Suppressor macrophage treated with lipopolysaccharide for 4 hours (primary cell): ENCODE measurements at places on chromosomes 2 and 18.
A peak's percentile ranks its signal among the peaks of the same experiment; 100 is the strongest.

GRCh38 chr2:20080839-20081415, 29.5 kb upstream of the LAPTM4A start:
- no peak for DNase-seq

DNA sequence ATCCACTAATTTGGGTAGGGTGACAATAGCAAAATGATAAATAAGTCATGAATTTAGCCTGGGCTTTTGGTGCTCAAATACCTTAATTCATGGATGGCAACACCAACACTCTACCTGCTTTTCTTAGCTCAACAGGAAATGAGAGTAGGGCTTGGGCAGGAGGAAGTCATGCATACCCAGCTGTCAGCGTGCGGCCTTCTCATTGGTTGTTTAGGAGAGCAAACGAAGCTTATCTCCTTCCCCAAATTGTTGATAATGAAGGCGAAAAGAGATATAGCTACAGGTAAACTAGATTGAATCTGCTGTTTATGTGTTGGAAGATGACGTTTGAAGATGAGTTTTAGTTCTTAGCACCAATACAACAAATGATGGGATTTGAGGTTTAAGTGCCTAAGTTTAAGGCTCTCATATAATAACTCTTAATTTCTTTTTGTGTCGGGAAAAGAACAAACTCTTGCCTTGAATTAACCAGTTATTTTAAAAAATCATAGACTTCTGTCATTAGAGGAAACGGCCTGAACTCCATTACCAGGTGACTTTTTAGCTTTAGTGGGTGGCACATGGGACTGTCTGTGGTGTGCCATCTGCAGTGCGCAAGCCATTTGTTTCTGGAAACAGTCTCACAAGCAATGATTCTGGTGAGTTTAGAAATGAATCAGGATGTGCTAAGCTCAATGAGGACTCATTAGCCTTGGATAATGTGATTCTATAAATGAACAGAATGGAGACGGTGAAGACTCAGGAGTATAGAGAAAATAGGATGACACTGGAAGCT, 19.8 kb downstream of the MAP4K4 start:
- DNase-seq, result no peak

DNA sequence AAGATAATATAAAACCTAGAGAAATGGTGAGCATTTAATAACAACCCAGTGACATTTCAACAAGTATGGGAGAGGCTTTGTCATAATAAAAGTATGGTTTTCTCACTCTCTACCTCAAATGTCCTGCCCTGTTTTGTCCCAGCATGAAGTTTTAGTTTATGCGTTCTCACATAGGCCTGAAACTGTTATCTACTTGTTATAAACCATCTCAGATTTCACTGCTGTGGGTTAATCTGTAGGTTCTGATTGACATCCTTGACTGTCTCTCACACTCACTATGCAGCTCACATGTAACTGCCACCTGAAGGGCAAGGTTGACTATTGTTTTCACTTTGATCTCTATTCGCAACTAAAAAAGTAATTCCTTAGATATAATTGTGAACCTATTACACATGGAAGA, 44.9 kb downstream of the ZEB2 start:
- DNase-seq, result no peak

- DNase-seq, result no peak
Observed at GRCh38 chr2:197706839-197707207, 1.7 kb downstream of the MARS2 start.

- DNase-seq, result no peak
Observed at GRCh38 chr2:33927756-33928155, 328.7 kb upstream of the FAM98A start.

DNA sequence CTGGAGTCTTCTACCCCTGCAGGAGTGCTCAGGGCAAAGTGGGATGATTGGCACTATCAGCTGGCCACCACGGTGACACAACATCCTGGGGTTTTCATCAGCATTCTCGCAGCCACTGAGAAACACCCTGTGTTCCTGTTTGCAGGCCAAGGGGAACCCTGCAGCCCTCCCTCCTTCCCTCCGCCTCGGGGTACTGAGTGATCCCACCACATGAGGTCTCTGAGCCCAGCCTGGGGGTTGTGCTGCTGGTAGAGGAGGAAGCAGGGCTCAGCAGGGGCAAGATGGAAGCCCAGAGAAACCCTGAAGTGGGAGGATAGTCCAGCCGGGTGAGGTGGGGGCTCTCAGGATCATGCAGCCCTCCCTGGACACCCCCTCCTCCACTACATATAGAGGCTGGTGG, at the start of gene OXER1:
Gene OXER1, minus strand, starts transcription at position 40 of the 400 bp plus-strand sequence. CDS start 73 bp downstream, outside the sequence.
- peak; percentile 80 for DNase-seq

DNA sequence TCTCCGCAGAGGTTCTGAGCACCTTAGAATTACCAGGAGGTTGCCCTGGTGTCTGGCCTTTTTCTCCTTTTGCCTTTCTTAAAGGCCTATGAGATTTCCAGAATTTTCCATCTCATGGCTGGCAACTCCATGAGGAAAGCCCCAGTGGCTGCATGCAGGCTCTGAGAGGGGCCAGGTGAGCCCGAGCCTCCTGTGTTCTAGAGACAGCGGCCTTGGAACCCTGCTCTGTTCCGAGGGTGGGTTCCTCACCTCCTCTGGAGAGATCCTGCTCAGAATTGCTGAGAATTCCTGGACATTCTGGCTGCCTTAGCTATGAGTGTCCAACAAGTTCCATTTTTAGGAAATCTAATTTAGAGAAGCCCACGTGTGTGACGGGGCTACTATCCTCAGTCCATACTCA, 35.7 kb upstream of the HPCAL1 start:
- no peak for DNase-seq

- no peak for DNase-seq
Observed at GRCh38 chr2:67378555-67378954, 18.6 kb upstream of the ETAA1 start.

DNA sequence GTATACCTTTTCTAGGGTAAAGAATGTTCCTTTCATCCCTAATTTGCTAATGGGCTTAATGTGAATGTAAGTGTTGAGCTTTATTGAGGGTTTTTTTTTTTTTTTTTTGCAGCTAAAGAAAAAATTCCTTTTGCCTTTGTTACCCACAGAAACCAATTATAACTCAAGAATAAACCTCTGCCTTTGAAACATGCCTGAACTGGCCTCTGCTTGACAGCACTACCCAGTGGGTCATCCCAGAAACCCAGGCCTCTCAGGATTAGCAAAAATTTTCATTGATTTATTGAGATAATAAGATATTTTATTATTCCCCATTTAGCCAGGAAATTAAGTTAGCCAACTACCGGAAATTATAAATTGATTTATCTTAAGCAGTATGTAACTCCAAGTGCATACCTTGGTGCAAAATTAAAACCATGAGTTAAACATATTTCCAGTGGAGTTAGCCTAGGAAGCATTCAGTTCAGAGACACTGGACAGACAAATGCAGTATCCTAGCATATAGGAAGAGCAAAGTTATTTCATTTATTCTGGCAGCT, 67.0 kb upstream of the RASGRP3 start:
- no peak for DNase-seq

- DNase-seq, result no peak
Observed at GRCh38 chr18:73683409-73684238, 464.0 kb downstream of the FBXO15 start.

DNA sequence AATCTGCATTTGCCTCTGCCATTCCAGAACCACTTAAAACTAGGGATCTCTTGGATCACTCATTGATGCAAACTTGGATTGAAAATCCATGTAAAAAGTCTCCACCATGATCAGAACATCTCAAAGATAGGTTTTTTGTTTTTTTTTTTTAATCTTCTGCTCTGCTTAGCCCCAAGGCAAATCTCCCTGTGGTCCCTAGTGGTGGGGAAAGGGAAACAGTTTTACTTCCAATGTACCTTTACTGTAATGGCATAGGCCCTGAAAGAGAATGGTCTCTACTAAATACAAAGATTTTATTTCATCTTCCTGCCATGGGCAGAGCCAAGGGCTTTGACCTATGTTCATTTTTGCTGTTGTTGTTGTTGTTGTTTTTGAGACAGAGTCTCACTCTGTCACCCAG, 78.4 kb downstream of the KANSL1L start:
- DNase-seq, result no peak

GRCh38 chr2:238162251-238162845, 3.6 kb downstream of the ERFE start:
- no peak for DNase-seq

DNA sequence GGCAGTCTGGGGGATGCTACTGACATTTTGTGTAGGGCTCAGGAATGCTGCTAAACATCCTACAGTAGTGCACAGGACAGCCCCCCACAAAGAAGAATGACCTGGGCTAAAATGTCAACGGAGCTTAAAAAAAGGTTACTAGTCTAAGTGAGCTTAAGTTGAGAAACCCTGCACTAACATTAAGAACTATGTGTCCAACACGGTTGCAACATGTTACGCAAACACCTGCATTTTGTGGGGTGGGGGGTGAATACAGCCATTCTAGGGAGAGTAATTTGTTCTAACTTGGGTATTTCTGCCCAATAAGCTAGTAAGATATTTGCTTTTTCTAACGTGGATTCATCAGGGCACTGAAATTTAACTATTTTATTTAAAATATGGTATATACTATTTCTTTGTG, 57.9 kb downstream of the SLC8A1 start:
- no peak for DNase-seq

GRCh38 chr2:217691516-217691915, 311.3 kb downstream of the TNS1 start:
- no peak for DNase-seq

GRCh38 chr2:165016772-165017411, 61.6 kb upstream of the SLC38A11 start:
- no peak for DNase-seq

DNA sequence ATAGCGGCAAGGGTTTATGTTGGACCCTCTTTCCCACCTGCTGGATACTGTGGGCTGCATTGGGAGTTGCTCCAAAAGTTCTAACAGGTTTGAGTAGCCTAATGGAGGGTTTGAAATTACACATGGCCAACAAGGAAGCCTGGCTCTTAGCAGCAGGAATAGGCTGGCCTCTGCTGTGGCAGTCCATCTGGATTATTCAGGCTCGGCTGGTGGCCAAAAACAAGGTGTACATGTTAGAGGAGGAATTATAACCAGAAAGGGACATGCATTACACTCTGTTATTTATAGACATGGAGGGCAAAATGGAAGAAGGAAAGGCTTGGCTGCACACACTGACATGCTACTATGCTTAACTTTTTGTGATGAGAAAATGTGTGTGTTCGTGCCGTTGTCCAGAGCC, 61.1 kb upstream of the NRXN1 start:
- DNase-seq, result no peak

DNA sequence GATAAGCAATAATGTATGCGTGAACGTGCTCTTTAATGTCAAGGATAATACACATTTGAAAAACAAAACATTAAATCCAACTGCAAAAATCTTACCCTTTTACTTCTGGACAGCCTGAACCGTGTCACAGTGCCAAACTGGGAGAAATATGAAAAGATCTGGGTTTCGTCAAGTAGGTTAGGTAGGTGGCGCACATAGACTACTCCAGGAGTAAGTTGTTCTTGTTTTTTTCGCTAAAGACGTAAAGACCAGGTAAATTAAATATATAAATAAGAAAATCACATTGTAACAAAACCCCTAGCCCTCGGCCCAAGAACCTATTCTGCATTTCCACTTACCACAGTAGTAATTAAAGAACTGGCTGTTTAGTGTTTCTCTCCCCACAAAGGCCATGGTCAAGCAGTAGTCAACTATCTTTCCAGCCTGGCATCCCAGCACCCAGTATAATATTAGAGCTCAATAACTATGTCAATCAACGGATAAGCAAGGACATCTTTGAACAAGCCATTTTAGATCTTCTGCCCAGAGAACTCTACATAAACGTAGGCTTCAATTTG, 1.1 kb downstream of the NIFK start:
- DNase-seq, result peak; percentile 7

GRCh38 chr2:4122726-4123125, 419.4 kb downstream of the DCDC2C start:
- DNase-seq, result no peak

- peak; percentile 72 for DNase-seq
Observed at GRCh38 chr2:152166633-152167032, 8.9 kb downstream of the STAM2 start.

DNA sequence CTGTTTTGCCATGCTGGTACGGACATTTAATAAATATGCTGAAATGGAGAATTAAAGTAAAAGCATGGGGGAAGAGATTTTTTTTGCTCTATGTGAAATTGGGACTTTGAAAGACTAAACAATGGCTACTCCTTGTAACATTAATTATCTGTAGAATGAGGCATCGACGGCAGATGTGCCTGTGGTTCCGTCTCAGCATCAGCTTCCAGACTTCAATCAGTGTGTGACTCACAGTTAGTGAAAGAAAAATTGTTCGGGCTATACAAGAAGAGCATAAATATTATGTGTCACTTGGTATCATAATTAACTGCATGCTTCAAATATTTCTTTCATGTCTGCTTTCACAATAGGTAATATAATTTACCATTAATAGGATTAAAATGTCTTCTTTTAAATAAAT, 117.0 kb upstream of the SMIM21 start:
- no peak for DNase-seq

DNA sequence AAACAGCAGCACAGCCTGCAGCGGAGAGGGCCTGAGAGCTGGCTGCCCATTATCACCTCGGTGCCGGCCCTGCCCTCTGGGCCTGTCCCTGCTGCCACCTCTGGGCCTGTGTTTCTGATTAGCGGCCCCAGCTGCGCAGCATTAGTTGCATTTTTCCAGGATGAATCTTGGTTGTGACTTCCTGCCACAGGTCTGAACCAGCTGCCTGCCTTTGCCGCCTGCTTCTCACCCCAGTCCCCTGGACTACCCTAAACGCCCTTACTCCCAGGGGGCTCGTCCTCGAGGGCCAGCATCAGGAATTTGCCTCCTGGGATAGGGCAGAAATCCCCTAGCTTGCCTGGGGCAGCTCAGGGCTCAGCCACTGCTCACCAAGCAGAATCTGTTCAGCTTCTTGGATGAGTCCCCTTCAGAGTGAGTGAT, 342.8 kb downstream of the DYSF start:
- no peak for DNase-seq

GRCh38 chr18:28208268-28208667, 31.3 kb upstream of the CDH2 start:
- DNase-seq, result no peak

DNA sequence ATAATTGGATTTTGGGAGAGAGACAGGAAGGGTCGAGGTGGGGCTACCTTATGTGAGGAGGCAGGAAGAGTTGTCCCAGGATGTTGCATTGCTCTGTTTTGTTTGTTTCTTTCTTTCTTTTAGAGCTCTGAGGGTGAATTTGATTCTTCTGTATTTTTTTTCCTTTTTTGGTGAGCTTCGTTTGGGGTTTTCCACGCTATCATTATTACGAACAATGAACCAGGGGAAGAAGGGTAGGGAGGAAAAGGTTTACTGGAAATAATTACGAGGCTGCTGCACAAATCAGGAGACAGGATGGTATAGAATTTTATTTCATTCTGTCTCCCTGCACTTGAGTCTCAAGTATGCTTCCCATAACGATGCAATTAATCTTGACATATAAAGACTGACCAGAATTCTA, 51.4 kb upstream of the ZNF516 start:
- DNase-seq, result no peak
